Fibroblast of skin of right biceps (primary cell): ENCODE measurements at places on chromosomes 5 and 9.

DNA sequence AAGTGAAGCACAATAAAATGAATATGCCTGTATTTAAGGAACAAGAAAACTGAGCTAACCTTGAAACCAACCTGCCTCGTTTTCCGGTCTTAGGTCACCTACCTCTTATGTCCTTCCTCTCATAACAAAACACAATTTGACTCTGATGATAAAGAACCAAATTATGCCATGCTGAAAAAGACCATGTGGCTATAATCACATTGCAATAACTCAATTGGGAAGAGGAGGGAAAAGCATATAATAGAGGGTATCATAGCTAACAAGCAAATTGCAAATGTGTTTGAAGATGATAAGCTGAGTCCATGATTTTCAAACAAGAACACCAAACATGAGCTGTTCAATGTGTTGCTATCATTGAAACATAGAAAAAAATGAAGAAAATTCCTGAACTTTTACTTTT, 260.8 kb downstream of the PLK2 start:
- no peak for DNase-seq

DNA sequence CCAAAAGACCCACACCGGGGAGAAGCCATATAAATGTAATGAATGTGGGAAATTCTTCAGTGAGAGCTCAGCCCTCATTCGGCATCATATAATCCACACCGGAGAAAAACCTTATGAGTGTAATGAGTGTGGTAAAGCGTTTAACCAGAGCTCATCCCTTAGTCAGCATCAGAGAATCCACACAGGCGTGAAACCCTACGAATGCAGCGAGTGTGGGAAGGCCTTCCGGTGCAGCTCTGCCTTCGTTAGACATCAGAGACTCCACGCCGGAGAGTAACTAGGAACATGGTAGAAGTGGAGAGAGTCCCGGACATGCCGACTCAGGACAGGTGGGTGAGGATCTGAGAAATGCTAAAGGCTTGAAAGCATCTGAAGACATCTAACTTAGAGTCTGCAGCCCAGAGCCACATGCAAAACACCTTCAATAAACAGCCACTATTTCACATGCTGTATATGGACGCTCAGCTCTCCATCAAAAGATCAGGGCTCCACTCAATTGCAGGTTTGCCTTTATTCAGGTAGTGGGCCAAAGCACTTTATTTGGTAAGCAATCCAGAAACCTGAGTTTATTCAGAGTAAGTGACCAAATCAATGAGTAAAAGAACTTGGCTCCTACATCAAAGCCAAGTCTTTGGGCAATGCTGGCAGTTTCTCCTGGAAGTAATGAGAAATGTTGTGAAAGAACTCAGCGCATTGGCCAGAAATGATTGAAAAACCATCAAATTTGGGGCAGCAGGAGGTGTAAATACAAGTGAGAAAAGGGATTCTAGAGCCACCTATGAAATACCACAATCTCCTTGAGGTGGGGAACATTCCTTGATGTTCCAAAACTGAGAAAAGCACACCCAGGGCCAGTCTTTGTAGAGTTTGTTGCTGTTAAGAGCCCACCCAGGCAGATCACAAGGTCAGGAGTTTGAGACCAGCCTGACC, 6.0 kb downstream of the RPL12 start:
- DNase-seq: peak; percentile 30

GRCh38 chr5:20470997-20471396, 483.0 kb upstream of the CDH18 start:
- DNase-seq: no peak

GRCh38 chr9:136742591-136743391, at the start of gene LCN10:
LCN10 (minus strand) TSS chr9:136742940; CDS start chr9:136742903, 37 bp downstream.
- no peak for DNase-seq

- no peak for DNase-seq
These were observed 58.0 kb downstream of the ADCY2 start for GRCh38 chr5:7453947-7454346.

DNA sequence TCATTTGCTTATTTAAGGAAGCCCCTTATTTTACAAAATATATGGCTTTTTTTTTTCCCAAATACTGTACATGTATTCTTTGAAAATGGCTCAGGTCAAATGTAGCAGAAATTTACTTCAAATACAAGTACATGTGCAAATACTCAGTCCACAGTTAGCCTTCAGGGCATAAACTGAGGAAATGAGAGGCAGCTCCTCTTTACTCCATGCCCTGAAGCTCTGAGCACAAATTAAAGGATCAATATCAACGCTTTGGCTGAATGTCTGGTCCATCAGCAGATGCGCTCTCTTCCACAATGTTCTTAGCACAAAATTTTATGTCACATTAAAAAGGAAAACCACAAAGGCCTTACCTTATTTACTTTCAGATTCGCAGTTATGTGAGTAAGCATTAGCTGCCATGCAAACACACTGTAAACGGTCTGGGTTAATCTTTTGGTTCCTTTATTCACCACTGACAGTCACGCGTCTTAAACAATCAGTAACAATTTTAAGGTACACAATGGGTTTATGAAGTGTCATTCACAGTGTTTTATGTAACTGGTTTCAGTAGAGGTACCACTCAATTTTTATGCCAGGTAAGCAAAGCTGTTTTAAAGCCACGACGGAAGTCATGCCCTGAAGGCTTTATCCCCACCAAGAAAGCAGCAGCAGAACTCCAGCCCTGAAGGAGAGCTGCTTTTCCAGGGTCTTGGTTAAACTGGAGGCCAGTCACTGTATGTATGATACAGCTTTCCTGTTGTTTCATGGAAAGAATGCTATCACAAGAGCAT, 103.4 kb downstream of the OTULIN start:
- no peak for DNase-seq

- no peak for DNase-seq
These were observed 21.7 kb upstream of the RNF130 start for GRCh38 chr5:180093241-180093640.

GRCh38 chr9:110980261-110980660, 58.0 kb downstream of the LPAR1 start:
- peak; percentile 15 for DNase-seq

- DNase-seq: peak; percentile 31
These were observed 97.4 kb downstream of the OSTF1 start for GRCh38 chr9:75185585-75186170.

- no peak for DNase-seq
These were observed 16.5 kb upstream of the NRARP start for GRCh38 chr9:137318602-137319001.

- no peak for DNase-seq
These were observed 259.8 kb upstream of the WWC1 start for GRCh38 chr5:168031614-168032013.

DNA sequence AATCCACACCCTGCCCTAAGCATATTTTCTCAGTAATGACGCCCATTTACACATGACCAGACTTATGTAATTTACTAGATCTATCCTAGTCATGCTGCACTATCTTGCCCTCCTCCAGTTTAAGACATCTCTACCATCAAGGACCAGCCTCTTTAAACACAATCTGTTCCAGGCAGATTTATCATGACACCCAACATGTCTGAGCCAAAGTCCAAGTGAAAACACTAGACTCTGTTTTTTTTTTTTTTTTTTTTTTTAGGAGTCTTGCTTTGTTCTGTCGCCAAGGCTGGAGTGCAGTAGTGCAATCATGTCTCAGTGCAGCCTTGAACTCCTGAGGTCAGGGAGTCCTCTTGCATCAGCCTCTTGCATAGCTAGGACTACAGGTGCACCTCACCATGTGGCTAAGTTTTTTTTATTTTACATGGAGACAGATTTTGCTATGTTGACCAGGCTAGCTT, 354.6 kb downstream of the ARRDC3 start:
- no peak for DNase-seq

- peak; percentile 38 for DNase-seq
These were observed 83.6 kb downstream of the ARHGEF28 start for GRCh38 chr5:73709536-73710129.

DNA sequence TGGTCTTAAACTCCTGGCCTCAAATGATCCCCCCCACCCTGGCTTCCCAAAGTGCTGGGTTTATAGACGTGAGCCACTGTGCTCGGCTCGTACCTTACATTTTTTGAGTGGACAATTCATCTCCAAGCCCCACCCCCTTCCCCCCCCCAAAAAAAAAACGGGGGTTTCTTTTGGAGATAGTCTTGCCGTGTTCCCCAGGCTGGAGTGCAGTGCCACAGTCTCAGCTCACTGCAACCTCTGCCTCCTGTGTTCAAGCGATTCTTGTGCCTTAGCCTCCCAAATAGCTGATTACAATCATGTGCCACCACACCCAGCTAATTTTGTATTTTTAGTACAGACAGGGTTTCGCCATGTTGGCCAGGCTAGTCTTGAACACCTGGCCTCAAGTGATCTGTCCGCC, 31.3 kb downstream of the ANKHD1 start:
- DNase-seq: no peak

GRCh38 chr9:129483415-129484351, 137.2 kb downstream of the C9orf50 start:
- DNase-seq: peak; percentile 95

DNA sequence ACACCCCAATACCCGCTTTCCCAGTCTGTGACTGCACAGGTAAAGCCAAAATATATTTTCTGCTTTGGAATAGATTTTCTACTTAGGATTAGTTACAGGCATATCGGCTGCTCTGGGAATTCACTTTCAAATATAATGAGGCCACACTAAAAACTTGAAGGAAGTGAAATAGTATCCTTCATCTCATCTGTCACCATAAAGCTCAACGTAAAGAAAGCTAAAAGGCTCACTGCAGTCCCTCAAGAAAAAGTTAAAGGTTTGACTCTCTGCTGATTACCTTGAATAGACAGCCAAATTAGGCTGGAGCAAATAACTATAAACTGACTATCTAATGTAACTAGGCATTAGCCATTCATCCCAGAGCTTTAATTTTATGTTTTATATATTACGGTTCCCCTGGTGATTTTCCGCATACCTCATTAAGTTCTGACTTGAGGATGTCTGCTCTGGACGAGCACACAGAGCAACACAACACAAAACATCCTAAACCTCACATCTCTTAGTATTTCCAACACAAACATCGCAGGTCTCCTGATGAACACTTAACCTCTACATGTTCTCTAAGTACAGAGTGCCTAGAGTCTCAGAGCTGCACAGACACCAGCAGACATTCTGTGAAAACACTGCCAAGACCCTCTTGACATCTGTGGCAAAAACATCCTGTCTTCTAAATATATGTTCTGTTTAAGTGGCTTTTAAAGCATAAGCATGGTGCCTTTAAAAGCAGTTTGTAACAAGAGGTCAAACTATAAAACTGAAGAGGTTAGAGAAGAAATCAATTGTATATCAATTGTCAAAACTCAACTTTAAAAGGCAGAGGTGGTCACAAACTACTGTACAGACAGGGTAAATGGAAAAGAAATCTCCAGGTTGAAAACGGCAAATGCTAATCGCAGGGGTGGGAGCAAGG, 35.4 kb downstream of the ELAVL2 start:
- no peak for DNase-seq

- DNase-seq: peak; percentile 39
These were observed 779 bp downstream of the FAM13B start for GRCh38 chr5:138032028-138032571.

DNA sequence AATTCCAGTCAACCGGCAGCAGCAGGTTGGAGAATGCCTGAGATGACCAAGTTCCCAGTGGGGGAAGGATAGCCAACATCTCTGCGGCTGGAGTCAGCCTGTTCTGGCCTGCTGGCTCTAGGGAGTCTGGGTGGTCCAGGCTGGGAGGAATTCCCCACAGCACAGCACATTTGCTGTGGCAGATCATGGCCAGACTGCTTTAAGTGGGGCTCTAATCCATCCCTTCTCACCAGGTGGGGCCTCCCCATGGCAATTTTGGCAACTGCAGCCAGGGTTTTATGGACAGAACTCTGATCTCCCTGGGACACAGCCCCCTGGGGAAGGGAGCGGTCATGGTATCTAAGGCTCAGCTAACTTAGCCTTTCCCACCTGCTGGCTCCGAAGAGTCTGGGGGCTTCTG, 226.1 kb downstream of the DTWD2 start:
- no peak for DNase-seq

DNA sequence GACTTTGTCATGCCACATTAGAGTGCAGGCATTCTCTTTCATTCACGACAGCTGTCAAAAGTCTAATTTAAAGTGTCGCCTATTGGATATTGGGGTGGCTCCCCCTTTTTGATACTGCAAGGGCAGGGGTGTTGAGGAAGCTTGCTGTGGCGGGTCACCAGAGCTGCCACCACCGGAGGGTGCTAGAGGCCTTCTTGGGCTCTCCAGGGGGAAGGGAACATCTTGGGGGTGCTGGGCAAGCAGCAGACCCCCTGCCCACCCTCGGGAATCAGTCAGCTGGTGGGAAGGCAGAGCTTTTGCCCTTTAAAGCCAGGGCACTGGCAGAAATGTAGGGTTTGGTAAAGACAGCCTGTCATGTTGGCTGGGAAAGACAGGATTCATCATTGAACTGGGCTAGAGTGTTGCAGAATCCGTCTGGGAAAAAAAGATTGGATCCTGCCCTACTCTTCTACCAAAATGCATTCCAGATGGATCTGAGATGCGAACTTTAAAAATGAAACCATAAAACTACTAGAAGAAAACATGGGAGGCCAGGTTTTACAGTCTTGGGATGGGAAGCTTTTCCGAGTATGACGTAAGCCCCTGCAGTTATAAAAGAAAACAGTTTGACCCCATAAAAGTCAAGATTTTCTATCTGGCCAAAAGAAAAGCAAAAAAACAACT, 22.3 kb downstream of the COL5A1 start:
- DNase-seq: peak; percentile 36

DNA sequence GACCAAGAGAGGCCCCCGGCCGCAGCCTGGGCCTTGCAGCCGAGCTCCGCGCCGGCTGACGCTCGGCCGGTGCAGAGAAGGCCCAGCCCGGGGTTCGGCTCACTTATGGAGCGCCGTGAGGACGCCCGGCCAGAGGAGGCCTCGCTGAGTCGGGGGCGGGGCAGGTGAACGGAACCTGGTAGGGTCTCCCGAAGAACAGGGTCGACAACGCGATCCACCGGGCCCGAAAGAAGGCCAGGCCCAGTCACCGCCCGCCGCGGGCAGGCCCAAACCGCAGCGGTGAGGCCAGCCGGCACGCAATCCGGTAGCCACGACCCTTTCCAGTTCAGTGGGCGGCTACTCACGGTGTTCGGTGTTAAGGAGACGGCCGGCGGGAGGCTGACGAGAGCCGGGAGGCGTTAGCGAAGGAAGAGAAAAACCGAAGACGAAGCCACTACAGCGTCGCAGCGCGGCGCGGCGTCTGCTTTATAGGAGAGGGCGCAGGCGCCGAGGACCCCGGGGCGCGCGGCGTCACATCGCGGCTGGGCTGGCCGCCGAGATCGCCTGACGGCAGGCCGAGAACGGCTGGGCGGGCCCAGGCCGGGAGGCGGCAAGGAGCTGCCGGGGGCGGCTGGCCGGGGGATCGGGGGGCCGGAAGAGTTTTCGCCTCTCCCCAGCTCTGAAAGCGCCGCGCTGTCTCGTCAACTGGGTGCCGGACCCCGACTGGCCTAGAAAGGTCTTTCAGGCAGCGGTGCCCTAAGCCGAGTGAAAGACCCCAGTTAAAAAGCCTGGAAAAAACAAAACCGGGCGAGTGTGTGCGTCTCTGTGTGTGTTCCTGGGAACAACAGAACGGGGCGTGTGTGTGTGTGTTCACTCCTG, at the start of gene SKP1:
TSS of gene SKP1 (minus strand) at position 440 of the 858 bp plus-strand sequence. CDS start 2,928 bp downstream, outside the sequence.
- DNase-seq: peak; percentile 81

- peak; percentile 80 for DNase-seq
These were observed 329.0 kb upstream of the PANK3 start for GRCh38 chr5:168908207-168908606.

- no peak for DNase-seq
These were observed 896 bp downstream of the RIGI start for GRCh38 chr9:32524892-32525708.

GRCh38 chr5:14281746-14282181, 138.6 kb downstream of the TRIO start:
- DNase-seq: no peak

GRCh38 chr5:132681983-132682382, 8.2 kb downstream of the IL4 start:
- no peak for DNase-seq

GRCh38 chr9:78031444-78031892, at the start of gene GNAQ:
GNAQ (minus strand) TSS chr9:78031811; CDS start chr9:78031235, 576 bp downstream.
- no peak for DNase-seq
